ENCODE measurements at places on chromosomes 6 and 20.

DNA sequence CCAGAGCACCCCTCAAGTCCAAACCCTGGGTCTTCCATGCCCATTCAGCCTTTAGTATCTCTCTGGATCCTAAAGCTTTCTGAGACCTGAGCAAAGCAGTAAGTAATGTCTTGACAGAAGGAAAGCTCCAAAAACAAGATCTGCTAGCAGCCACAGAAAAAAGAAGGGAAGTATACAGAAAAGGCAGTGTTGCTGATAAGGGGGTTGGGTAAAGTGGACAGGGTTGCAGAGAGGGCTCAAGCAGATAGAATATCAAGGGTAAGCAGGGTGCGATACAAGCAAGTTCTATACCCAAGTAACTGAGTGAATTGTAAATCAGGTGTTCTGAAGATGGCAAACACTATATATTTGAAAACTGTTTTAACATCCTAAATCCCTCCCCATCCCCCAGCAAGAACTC is 113.4 kb upstream of the CARMIL1 start:
- DNase-seq, result no peak

DNA sequence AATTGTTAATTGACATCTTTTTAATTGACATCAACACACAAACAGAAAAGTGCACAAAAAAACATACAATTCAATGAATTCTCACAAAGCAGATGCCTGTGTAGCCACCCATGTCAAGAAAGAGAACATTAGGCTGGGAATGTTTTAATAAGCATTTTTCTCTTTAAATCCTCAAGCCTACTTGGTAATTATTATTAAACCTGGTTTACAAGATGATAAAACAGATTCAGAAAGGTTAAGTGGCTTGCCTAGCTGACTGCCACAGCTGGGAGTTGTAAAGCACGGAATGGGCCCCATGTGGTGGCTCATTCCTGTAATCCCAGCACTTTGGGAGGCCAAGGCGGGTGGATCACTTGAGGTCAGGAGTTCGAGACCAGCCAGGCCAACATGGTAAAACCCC is 90.0 kb upstream of the AKAP12 start:
- DNase-seq, result no peak

DNA sequence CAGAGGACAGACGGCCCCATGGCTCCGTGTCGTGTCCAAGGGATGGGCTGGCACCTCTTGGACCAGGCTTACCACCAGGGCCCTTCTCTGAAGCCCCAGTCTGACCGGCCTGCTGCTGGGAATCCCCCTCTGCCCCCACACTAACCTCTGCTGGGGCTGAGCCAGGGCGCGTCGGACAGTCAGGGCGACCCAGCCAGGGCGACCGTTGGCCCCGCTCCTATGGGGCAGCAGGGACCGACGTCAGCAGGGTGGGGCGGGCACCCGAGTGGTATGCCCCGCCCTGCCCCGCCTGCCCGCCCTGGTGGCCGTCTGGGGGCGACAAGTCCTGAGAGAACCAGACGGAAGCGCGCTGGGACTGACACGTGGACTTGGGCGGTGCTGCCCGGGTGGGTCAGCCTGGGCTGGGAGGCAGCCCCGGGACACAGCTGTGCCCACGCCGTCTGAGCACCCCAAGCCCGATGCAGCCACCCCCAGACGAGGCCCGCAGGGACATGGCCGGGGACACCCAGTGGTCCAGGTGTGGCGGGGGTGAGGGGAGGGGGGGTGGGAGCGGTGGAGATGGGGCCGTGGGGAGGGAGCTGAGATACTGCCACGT is at the start of gene SLC17A9:
SLC17A9 (plus strand) TSS at position 337 of the 595 bp plus-strand sequence; CDS start at position 459, 122 bp downstream.
- DNase-seq, result peak; percentile 89

DNA sequence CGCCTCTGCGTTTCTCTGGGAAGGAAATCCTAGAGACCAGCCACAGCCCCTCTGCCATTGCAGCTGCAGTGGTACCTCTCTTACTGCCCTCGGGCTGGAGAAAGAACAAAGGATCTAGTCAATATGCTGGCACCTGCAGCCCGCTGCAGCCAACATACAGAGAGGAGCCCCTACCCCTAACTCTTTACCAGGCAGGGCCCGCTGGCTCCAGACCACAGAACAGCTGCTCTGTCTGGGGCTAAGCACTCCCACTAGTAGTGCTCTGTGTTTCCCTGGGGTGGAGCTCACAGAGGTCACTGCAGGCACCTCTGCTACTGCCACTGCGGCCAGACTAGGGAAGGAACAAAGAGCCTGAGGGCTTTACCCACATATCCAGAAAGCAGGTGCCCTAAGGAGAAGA is 93.8 kb upstream of the IMPG1 start:
- no peak for DNase-seq

DNA sequence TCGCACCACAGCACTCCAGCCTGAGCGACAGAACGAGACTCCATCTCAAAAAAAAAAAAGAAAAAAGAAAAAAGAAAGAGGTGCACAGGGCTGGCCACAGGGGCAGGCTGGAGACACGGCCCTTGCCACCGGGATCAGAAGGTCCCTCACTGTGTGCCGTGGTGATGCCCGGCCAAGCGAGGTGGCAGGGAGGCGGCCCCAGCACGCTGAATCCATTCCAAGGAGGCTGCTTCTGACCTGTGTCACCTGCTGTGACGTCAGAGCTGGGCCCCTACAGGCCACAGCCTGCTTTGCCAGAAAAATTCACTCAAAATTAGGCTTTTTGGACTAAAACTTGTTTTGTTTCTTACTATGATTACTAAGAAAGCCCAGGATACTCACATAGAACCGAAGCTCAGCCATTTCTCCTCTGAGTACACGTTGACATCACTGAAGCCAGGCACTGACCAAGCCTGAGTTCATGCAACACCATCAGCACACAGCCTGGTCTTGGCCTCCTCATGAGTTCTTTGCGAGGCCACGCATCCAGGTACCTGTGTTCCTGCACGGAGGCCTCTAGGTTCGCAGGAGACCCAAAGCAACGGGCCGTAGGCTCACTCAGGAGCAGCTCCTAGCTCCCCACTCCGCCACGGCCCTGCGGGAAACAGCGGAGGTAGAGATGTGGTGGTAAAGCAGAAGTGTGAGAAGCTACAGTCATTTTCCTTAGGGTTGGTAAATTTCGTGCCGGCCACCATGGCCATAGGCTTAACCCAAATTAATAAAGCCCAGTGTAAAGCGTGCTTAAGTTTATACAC is 67.8 kb downstream of the THBS2 start:
- DNase-seq, result no peak

- no peak for DNase-seq
Measured at GRCh38 chr6:21726676-21727075, 133.1 kb downstream of the SOX4 start.

DNA sequence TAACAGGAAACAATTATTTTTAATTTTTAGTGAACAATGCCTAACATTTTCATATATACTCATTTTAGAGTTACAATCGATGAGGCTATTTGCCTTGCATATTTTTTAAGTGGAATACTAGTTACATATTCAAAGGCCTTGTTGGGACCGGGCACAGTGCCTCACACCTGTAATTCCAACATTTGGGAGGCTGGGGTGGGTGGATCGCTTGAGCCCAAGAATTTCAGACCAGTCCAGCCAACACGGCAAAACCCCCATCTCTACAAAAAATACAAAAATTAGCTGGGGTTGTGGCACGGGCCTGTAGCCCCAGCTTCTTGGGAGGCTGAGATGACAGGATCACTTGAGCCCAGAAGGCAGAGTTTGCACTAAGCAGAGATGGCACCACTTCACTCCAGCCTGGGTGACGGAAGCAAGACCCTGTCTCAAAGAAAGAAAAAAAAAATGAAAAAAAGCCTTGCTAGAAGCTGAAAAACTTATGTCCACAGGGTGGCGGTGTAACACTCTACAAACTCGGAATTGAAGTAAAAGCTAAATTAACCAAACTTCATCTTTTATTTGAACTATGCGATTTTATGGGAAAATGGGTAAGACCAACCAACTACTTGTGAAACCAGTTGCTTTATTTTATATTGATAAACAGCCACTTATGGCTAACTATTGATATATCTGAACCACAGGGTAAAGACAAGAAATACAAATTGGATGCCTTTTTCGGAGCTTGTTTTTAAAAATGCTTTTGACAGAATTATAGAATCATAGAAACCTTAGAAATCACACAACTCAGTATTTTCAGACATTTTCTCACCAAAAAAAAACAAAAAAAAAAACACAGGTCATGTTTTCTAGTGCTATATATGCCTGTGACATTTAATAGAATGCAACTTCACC is 24.1 kb upstream of the ROS1 start:
- DNase-seq, result peak; percentile 75

DNA sequence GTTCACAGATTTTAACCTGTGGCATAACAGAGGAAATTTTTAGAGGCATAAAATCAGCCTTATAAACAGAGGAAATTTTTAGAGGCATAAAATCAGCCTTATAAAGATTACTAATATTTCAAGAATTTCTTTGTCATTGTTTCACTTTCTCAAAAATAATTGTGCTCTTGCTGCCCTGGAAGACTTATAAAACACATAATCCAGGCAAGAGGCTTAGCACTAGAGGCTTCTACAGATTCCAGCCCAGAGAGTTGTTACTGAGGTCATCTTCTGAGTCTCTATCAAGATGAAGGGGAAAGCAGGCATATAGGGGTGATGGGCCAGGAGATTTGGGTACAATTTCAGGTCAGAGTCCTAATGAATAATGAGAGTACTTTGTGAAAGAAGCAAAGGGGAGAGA is 85.7 kb downstream of the RFPL4B start:
- DNase-seq, result peak; percentile 54

GRCh38 chr6:35681298-35681697 is 7.4 kb downstream of the FKBP5 start:
- no peak for DNase-seq

- no peak for DNase-seq
Measured at GRCh38 chr6:4311976-4312860, 176.8 kb upstream of the ECI2 start.

DNA sequence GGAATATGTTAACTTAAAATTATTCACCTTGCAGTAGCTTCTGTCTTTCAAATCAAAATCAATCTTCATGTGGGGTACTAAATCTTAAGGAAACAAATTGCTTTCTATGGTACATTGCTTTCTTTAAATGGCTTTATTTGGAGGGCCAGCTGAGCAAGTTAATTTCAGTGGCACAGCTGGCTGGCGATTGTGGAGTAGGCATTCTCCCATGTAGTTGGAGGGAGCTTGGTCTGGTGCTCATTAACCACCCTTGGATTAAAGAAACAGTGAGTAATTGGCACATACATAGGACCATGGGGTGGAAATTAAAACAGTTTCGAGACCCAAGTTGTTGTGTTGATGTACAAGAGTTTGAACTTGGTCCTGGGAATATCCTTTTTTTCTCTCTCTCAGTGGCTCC is 201.3 kb upstream of the CHD6 start:
- DNase-seq, result no peak

GRCh38 chr20:6702144-6702543 is 65.3 kb upstream of the BMP2 start:
- no peak for DNase-seq

GRCh38 chr6:163198396-163198795 is 216.1 kb upstream of the QKI start:
- DNase-seq, result no peak

GRCh38 chr6:73263570-73263909 is 544 bp upstream of the KHDC1 start:
- peak; percentile 8 for DNase-seq

- peak; percentile 63 for DNase-seq
Measured at GRCh38 chr6:912871-913835, 220.2 kb upstream of the EXOC2 start.

DNA sequence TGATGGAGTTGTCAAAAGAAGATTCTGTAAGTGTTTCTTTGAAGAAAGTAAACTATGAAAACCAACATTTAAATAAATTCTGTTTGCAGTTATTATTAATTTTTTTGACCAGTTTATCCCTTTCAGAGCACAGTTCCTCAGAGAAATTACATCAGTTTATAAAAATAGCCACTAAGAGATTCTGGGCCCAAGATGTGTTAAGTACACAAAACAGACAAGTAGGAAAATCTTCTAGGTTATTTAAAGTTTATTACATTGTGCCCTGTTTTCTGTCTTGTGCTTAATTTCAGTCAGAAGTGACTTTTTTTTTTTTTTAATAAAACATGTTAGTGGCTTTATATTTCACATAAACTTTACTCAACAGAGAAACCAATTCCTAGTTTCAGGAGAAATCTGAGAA is 72.3 kb downstream of the ECT2L start:
- no peak for DNase-seq

DNA sequence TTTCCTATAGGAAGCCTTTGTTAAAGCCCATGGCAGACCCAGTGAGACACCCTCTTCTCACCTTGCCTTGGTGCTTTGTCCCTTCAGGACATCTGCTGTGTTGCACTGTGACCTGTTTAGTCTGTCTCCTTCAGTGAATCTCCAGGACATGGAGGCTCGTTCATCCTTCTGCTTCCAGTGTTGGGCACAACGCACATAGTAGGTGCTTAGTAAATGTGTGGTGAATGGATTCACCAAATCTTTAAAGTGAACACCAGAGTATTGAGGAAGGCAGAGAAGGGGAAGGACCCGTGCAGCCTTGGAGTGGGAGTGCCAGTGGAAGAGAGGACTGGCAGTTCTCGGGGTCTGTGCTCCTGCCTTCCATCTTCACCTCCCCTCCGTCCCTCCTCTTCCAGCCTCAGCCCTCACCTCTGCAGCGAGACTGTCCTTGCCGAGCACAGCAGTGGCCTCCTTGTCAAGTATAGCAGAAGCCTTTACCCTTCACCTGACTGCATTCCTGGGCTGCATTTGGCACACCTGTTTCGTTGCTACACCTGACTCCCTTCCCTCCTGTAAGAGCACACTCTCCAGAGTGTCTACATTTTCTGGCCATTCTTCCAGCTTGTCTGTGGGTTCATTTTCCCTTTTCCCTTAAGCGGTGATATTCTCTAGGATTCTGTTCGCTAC is 49.2 kb downstream of the ARID1B start:
- no peak for DNase-seq

DNA sequence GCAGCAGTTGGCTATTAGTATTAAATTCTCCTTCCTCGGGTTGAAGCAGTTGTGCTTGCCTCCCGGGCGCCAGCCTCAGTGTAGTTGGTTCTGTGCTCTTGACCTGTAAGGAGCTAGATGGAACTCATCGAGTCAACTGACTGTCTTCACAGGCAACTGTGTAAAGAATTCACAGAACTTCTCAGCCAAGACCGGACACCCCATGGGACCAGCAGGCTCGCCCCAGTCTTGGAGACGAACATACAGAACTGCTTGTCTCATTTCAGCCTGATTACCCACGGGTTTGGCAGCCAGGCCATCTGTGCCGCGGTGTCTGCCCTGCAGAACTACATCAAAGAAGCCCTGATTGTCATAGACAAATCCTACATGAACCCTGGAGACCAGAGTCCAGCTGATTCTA is 8.5 kb downstream of the TFAP2C start:
- DNase-seq, result no peak

- no peak for DNase-seq
Measured at GRCh38 chr20:9574181-9574580, 59.8 kb downstream of the LAMP5 start.

- DNase-seq, result peak; percentile 79
Measured at GRCh38 chr6:87274660-87275274, 47.6 kb upstream of the SMIM8 start.
